ENCODE measurements at places on chromosomes 6 and 20.

GRCh38 chr6:57254055-57254717, 32.1 kb upstream of the RAB23 start:
- no peak overlapping the region for H3K27ac ChIP-seq
- no peak for ATAC-seq
- H3K27me3 ChIP-seq, result peaks cover 9% of the 10 kb centered on the region

DNA sequence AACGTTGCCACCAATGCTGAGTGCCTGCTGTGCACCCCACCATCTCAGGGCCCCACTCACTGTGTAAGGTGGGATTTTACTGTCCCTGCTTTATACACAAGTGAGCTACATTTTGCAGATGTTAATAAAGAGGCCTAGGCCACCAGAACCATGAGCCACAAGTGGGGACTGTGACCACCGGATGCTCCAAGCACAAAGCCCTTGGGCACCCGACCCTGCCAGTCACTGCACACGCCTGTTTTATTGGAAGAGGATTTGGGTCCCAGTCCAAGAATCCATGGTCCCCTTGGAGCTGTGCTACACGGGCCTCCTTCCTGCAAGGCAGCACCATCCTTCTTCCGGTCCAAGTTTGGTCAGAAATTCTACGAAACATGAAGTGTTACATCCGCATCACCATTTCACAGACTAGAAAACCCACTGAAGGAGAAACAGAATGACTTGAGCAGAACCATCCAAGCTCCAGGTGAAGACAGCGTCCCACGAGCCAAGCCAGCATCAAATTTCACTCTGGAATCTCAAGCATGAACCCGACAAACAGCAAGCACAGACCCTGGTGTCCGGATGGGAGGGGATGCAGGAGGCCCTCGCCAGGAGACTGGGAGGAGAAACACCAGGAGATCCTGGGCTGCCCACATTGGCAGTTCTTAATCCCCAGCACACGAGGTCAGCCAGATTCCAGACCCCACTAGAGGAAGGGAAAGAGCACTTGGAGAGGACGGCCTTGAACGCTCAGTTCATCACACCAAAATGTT, 226.9 kb downstream of the DLL1 start:
- no peak for ATAC-seq
- H3K4me3 ChIP-seq, result no peak overlapping the region
- H3K4me1 ChIP-seq, result no peaks in the 10 kb centered on the region
- no peaks in the 10 kb centered on the region for H3K36me3 ChIP-seq
- no peak overlapping the region for H3K27ac ChIP-seq

GRCh38 chr6:143545976-143546547, 34.5 kb upstream of the FUCA2 start:
- ATAC-seq, result no peak
- H3K36me3 ChIP-seq, result peaks cover 9% of the 10 kb centered on the region
- H3K4me1 ChIP-seq, result peaks cover 14% of the 10 kb centered on the region
- no peaks in the 10 kb centered on the region for H3K27me3 ChIP-seq

- no peaks in the 10 kb centered on the region for H3K4me1 ChIP-seq
- H3K36me3 ChIP-seq, result no peaks in the 10 kb centered on the region
These were observed 396.7 kb downstream of the THBS2 start for GRCh38 chr6:168856914-168857313.
